ENCODE measurements at places on chromosomes 12 and 14. TPM values are rescaled to one million over a fixed set of nuclear protein-coding genes. Genes with fewer than 3 reads are reported as not detected.

Gene MYF5
- total RNA-seq: not detected

DNA sequence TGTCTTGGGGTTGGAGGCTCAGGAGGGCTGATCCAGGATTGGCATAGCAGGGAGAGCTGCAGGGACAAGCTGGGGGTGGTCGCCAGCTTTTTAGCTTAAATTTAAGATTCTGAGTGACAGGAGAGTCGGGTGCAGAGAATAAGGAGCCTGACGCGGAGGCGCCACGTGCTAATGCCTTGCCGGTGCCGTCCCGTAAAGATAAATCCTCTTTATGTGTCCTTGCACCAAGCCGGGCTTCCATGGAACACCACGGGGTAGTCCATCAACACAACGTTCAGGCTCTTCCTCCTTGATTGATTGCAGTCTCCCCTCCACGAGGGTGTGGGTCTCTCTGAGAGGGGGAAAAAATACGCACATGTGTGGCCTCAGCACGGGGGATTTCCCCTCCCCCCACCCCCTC lies 3.9 kb downstream of the DLK1 start:
- no peak overlapping the region for H3K27ac ChIP-seq
- H3K27me3 ChIP-seq: peaks cover 9% of the 10 kb centered on the region
- H3K4me3 ChIP-seq: no peak overlapping the region
- DNase-seq: no peak

Gene NGB
- total RNA-seq: 4.6 TPM

GRCh38 chr14:93535537-93535936 lies 104.8 kb downstream of the UNC79 start:
- H3K4me3 ChIP-seq: no peak overlapping the region
- DNase-seq: no peak
- no peaks in the 10 kb centered on the region for H3K4me1 ChIP-seq
- no peaks in the 10 kb centered on the region for H3K27me3 ChIP-seq

- peaks cover 8% of the 10 kb centered on the region for H3K27me3 ChIP-seq
- H3K4me1 ChIP-seq: no peaks in the 10 kb centered on the region
- H3K4me3 ChIP-seq: no peak overlapping the region
Measured at GRCh38 chr14:105924951-105925591, 398.7 kb downstream of the TMEM121 start.

Gene APOF
- total RNA-seq: not detected
